H1 (cell line): ENCODE measurements at places on chromosomes 2 and 18.
A peak's percentile ranks its signal among the peaks of the same experiment; 100 is the strongest.

- DNase-seq, result no peak
Measured at GRCh38 chr2:75589391-75590105, 28.8 kb upstream of the EVA1A start.

DNA sequence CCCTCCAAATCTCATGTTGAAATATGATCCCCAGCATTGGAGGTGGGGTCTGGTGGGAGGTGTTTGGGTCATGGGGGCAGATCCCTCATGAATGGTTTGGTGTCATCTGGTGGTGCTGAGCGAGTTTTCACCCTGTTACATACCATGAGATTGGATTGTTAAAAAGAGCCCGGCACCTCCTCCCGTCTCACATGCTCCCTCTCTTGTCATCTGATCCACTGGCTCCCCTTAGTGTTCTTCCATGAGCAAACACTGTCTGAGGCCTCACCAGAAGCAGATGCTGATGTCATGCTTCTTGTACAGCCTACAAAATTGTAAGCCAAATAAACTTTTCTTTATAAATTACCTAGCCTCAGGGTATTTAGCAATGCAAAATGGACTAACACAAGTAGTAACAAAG is 405.0 kb upstream of the SLC39A10 start:
- DNase-seq, result peak; percentile 45

DNA sequence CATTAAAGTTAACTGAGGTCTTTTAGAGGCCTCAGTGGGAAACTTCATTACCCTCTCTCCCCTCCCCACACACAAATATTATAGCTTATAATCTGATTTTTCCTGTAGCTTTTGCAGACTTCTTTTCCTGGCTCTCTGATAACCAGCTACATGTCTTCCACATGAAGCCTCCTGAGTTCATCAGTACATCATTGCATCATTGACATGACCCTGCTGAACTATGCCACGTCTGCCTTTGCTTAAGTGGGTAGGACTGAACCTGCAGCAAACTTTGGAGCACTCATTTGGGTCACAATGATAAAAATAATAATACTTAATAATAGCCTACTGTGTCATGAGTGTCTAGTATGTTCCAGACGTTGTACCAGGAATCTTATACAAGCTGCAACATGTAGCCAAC is 7.0 kb downstream of the CRYGA start:
- no peak for DNase-seq

DNA sequence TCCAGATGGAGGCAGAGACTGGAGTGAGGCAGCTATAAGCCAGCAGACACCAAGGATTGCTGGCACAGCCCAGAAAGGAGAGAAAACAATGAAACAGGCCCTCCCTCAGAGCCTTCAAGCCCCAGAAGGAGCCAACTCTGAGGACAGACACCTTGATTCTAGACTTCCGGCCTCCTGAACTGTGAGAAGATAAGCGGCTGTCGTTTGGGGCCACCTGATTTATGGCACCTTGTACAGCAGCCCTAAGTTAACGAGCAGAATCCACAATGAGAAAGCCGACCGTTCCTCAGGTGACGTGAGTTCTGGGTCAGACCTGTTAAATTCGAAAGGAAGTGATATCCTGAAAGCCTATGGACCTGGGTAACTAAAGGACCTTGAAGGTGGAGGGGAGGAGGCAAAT is 7.3 kb upstream of the CNDP2 start:
- no peak for DNase-seq

DNA sequence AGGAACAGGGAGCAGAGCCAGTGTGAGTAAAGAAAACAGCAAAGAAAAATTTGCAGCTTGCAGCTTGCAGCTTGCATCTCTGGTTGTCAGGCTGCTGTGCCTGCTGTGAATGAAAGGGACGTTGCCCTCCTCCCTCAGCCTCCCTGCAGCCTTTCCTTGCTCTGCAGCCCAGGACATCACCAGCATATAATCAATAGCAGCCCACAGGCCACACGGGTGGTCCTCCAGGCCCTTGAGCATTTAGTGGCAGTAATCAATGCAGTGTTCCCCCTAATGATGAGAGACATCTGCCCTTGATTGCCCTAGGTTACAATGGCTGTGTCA is 122.2 kb upstream of the TACR1 start:
- DNase-seq, result no peak

DNA sequence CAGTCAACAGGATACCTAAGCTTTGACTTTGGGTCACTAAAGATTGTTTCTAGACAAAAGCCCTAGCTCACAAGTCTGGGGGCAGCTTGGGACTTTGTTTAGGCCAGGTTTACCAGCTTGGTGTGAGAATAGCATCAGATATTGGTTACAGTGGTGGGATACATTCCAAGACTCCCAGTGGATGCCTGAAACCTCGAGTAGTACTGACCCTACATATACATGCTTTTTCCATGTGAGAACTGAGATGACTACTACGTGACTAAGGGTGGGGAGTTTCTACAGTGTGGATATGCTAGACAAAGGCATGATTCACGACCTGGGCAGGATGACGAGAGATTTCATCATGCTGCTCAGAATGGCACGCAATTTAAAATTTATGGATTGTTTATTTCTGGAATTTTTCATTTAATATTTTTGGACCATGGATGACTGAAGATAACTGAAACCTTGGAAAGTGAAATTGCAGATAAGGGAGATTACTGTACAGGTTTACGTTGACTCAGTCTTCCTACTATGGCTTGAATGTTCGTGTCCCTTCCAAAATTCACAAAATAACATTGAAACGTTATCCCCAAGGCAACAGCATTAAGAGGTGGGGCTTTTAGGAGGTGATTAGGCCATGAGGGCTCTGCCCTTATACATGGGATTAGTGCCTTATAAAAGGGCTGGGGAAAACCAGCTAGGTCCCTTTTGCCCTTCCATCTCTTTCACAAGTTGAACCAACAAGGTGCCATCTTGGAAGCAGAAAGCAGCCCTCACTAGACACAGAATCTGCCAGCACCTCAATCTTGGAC is 50.2 kb upstream of the CTAGE1 start:
- DNase-seq, result no peak

GRCh38 chr2:20125616-20126015 is 74.2 kb upstream of the LAPTM4A start:
- DNase-seq, result no peak

DNA sequence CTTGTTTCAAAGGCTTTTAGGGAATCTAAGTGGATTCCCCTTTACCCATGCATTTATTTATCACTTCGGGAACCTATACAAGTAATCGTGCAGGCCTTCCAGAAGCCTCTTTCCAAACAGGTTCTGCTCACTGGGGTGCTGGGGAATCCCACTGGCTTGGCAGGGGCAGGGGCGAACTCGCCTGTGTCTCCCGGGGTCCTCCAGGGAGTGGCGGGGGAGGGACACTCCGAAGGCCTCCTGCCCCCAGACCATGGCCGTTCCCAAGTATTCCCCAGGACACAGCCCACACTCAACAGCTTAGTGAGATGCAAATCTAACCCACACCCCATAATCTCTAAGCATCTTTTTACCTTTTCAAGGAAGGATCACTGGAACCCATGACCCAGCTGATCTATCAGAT is 6.5 kb downstream of the DNMT3A start:
- no peak for DNase-seq

DNA sequence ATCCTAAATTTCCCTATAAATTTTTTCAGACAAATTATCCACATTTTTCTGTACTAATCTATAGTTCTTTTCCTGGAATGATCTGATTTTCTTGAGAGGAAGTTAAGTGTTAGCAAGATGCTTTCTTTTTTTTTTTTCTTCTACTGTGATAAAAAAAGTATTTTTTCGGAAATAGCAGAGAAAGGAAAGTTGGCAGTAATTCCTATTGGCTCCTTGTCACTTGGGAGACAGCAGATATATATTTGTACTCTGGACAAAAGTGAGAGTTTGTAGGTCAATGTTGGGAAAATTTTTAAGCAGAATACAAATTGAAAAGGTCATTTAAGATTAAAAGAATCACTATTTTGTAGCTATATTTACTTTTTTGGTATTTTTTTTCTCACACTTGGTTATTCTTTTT is 635.7 kb upstream of the NRXN1 start:
- no peak for DNase-seq

DNA sequence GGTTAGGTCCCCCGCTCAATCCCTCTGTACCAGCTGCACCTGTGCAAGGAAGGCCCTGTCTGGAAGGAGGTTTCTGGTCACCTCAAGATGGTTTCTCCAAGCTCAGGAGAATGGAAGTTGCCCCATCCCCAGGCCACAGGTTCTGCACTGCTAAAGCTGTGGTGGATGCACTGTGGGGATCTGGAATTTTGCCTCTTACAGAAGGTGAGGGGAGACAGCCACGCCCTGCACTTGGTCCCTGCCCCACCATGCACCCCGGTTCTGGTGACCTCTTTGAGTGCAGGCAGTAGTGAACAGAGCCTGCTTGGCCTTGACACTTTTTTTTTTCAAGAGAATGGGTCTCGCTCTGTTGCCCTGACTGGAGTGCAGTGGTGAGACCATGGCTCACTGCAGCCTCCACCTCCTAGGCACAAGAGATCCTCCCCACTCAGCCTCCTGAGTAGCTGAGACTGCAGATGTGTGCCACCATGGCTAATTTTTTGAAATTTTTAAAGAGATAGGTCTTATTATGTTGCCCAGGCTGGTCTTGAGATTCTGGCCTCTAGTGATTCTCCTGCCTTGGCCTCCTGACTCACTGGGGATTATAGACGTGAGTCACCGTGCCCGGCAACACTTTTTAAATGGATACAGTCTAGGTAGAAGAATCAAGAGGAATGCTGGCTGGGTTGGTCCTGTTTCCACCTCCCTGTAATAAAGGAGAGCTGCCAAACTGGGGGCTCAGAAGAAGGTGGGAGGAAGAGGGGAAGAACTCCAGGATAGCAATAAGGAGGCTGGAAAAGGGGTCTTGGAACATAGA is 5.8 kb upstream of the NT5DC4 start:
- no peak for DNase-seq

DNA sequence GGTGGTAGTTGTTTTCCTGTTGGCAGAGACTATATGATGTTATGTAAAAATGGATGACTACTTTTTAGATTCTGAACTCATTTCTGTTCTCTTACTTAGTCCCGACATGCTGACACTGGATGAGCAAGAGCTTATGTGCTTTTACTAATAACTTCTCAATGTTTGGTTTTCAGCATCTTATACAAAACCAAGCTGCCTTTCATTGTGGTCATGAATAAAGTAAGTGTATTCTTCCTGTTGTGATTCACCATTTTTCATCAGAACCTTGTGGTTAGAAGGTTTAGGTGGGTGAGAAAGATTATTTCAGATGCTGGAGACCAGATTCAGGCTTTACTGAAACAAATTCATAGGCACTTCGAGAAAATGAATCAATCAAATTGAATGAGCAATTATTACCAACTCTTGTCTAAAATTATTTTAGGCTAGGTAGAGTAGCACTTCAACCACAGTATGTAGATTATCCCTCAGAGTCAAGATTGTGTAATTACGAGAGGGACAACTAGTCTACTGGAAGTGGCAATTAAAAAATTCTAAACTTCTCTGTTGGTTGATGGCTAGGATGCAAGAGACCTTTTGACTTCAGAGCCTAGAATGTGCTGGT is 9.3 kb downstream of the GPN1 start:
- no peak for DNase-seq

DNA sequence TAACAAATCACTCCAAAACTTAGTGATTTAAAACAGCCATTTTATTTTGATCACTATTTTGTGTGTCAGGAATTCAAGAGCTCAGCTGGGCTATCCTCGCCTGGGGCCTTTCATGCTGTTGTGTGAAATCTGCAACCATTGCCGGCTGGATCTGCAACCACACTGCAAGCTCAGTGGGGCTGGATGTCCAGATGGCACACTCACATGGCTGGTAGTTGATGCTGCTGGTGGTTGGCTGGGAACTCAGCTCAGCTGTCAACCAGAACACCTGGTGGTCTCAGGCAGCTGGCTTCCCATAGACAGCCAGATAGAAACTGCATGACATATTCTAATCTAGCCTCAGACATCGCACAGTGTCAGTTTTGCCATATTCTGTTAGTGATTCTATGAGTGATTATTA is 30.6 kb upstream of the AP1S3 start:
- no peak for DNase-seq

DNA sequence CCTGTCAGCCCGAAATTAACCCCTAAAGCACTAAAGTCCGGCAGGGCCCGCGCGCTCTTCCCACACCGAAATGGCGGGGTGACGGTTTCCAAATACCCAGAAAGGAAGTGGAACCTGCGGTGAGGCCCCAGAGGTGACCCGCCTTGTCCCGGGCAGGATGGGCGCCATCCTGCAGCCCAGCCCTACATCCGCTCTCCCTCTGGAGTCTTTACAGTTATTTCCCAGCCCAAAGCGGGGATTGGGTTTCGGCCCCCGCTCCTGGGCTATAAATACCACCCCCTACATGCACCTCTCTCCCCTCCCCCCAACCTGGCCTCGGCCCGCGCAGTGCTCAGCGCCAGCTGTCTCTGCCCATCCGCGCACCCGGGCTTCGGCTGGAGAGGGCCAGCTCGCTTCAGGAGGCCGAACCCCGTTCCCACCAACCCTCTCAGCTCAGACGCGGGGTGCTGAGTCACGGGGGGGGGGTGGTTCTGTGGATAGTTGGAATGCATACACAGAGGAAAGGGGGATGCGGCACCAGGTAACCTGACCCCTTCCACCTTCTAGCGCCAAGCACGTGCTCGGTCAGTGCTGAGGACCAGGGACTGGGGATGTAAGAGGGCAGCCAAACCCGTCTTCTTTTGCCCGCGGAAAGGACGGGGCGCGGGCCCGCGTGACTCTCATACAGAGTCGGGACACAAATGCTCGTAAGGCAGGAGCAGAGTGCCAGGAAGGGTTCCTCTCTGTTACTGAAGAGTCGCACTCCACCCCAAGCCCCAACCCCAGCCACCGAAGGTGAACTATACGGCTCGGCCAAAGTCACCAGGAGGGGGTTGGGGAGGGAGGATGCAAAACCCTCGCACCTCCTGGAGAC is at the start of gene TUBA4B:
Gene TUBA4B (plus strand): TSS at position 344 of the 853 bp plus-strand sequence. CDS start 165 bp downstream, at position 509.
- DNase-seq, result no peak

DNA sequence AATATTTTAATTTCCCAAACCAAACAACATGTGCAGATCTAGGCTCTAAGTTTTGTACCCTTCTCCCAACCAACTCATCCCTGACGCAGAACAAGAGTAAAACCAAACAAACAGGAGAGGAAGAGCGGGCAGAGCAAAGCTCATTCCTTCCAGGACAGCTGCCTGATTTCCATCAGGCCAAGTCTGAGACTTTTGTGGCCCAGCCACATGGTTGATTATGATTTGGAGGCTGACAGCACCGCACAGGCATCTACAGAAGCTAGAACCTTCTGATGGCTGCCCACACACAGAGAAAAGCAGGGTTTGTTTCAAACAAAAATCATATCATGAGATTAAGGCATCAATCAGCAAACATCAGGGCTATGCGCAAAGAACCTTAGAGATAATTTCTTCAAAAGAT is 262.6 kb downstream of the TNS1 start:
- DNase-seq, result no peak
